ENCODE measurements at places on chromosomes 5 and 9.

GRCh38 chr9:37730256-37730655 is 23.3 kb upstream of the TRMT10B start:
- DNase-seq = no peak

DNA sequence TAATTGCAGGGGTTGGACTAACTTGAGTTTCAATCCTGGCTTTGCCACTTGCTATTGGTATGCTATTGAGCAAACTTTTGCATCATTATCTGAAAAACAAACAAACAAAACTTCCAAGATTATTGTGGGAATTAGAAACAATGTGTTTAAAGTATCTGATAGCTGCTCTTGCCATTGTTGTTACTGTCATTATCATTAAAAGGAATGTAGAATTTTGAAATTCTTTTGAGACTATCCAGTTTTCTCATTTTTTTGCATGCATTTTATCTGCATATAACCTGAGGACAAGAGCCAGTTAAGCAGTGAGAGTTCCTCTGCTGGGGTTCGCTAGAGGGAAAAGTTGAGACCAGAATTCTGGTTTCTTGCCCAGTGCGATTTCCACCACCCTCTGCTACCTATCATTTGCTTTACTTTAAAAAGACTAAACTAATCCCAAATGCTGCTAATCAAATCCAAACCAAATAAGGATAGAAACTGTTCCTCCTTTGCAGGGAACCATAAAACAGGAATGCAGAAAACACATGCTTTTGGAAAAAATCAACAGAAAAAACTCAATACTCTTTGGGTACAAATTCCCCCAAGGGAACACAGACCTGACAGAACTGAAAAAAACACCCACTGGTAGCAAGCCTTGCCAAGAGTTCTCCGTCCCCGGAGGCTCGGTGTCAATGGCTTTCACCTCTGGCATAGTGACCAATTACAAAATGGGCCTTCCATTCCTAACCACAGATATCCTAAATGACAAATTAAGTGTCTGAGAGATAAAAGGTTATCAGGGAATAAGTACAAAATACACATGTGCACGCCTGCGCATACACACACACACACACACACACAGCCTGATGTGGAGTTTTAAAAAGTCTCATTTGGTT is 373.7 kb downstream of the ARL15 start:
- no peak for DNase-seq

GRCh38 chr5:149672701-149673476 is 57.2 kb upstream of the PPARGC1B start:
- DNase-seq = no peak

GRCh38 chr9:107523539-107523938 is 34.0 kb upstream of the KLF4 start:
- no peak for DNase-seq

- DNase-seq = no peak
Observed at GRCh38 chr5:95393279-95393678, 2.1 kb downstream of the FAM81B start.

- DNase-seq = peak; percentile 82
Observed at GRCh38 chr9:89529243-89530035, 31.5 kb upstream of the SEMA4D start.

DNA sequence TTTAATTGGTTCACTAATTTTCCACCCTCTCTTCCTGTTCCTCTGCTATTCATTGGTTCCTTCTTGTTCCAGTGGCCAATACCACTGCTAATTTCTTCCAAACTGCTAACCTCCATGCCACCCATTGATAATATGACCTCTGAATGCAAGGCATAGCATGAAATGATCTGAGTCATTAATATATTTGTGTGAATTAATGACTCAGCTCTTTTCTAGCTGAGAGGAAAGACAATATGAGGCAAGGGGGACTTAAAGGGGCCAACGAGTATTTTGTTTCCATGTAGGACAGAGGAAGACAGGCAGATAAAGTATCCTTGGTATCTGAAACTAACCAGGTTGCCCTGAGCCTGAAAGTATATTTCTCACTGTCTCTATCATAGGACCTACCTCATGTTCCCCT is 154.3 kb upstream of the BRINP1 start:
- no peak for DNase-seq

DNA sequence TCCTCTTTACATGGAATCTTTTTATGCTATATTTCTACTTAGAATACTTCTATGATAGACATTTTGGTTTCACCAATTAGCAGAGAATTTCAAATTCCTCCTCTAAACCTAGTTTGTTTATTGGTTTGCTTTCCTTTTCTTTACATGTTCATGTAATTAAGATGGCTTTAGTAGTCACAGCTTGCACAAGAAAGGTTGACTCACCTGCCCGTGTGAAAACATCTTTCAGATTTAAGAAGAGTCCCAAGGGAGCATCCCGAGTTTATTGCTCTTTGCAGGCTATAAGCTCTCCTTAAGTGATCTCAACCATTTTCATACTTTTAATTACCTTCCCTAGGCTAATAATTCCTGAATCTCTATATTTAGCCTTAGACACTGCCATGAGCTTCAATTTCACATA is 28.9 kb downstream of the TYRP1 start:
- DNase-seq = no peak

GRCh38 chr5:77202145-77202544 is 8.3 kb upstream of the PDE8B start:
- DNase-seq = no peak

DNA sequence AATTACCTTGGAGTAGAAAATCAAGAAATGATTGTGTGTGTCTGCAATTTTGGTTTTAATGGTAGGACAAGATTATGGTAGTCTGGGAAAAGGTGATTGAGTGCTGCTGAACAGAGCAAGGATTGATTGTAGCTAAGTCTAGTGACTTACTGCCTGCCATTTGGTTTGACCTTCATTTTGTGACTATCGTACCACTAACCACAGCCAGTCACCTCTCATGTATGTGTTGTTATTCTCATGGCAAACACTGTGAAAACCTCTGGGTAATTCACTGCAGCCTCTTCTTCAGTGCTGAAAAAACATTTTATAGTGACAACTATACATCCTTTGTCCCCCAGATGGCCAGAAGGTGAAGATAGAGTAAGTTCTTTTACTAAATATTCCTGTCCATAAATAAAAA is 37.5 kb downstream of the CTNNA1 start:
- no peak for DNase-seq

DNA sequence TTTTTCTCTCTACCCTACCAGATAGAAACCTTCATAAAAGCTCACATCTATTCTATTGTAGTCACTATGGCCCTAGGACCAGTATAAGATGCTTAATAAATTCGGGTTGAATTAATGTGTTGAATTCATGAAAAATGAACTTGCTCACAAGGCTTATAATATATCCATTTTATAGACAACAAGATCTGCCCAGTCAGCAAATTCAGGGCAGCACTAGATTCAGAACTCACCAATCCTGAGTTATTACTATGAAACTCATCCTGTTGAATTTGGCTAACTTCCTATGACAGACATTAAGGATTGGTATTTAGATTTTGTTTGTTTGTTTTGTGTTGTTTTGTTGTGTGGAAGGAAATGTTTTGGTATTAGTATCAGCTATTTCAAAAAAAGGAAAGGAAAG is 143.6 kb upstream of the CCNG1 start:
- no peak for DNase-seq

GRCh38 chr5:84301535-84301934 is 83.1 kb downstream of the EDIL3 start:
- no peak for DNase-seq

- no peak for DNase-seq
Observed at GRCh38 chr5:159605585-159605984, 275.3 kb upstream of the IL12B start.

- peak; percentile 73 for DNase-seq
Observed at GRCh38 chr5:132776131-132776937, 705 bp downstream of the SEPTIN8 start.
